ENCODE measurements at places on chromosomes 7 and 10.

GRCh38 chr10:14971867-14972448, 12.8 kb downstream of the MEIG1 start:
- no peak for DNase-seq

GRCh38 chr7:51789489-51789888, 472.9 kb upstream of the COBL start:
- no peak for DNase-seq

- no peak for DNase-seq
Observed at GRCh38 chr7:156606691-156607331, 33.8 kb upstream of the RNF32 start.

DNA sequence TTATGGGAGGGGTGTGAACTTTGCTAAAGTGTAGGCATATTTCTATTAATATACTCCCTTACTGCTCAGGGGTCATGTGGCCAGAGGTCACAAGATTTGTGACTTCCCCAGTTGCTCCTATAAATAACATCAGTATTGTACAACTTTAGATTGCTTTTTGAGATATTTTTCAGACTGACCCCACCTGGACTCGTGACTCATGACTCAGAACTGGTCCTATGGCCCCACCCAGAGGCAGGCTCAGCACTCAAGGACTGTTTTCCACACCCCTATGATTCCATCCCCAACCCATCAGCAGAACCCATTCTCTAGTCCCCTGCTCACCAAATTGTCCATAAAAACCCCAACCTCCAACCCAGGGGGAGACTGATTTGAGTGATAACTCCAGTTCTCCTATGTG, 2.7 kb upstream of the CUL2 start:
- no peak for DNase-seq

GRCh38 chr10:97072851-97073665, 112.7 kb downstream of the SLIT1 start:
- peak; percentile 80 for DNase-seq

DNA sequence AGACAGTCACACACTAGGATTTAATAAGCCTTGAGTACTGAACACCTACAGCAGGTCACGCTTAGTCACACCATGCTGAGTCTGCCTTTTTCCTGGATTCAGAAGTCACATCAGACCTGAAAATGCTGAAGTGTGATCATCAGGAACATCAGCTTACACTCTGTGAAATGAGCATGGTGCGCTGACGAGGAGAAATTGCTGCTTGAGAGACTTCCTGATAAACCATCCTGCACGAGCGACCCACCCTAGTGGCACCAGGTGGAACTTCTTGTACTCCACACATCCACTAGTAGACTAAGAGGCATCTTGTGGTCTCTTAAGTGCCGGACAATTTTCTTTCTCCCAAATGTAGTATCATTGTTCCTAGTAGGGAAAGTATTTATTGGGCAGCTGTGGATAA, 51.8 kb upstream of the MRLN start:
- DNase-seq, result no peak

DNA sequence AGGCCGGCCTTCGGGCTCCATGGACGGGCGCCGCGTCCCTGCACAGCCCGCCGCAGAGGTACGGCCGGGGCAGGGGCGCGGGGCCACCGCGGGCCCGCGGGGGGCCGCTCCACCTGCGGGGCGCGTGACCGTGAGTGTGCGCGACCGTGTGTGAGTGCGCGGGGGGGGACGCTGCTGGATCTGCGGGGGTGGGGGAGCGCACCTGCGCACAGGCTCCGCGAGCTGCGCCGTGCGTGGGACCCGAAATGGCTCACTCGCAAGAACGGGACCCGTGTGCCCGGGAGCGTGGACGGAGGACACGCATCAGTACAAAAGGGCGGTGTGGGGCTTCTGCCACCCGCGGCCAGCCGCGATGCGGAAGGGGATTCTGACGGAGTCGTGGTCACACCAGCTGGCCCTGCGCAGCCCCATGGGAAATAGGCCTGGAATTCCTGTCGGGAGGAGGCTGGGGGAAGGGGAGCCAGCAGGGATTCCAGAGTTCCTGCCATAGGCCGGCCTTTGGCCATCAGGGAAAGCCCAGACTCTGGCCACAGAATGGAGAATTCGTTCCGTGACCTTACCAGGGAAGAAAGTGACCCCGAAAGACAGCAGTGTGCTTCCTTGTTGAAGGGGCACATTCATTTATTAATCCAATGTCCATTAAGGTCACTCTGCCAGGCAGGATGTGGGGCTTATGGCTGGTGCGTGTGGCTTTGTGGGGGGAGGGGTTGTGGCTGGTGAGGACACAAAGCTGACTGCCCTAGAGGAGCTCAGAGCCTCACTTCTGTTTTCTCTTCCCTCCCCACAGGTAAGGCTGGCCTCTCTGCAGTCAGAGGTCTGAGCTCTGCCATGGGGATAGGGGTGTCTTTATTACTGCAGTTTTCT, 494 bp downstream of the REPIN1 start:
- no peak for DNase-seq

DNA sequence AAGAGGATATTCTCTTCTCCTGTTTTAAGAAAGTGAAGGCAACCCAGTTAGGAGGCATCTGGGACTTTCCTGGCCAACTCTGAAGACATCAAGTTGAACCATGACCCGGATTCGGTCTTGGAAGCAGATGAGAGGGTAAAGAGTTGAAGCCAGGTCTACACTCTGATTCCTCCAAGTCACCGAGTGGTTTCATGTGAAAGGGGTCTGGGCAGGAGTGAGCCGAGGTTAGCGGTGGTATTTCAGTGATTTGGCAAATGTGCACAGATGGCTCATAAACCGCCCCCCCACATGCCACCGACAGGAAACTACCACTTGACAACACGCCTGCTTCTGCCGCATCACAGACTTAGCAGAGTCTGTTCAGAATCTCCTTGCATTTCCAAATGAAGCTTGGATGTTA, 11.4 kb upstream of the REPIN1 start:
- DNase-seq, result peak; percentile 61

DNA sequence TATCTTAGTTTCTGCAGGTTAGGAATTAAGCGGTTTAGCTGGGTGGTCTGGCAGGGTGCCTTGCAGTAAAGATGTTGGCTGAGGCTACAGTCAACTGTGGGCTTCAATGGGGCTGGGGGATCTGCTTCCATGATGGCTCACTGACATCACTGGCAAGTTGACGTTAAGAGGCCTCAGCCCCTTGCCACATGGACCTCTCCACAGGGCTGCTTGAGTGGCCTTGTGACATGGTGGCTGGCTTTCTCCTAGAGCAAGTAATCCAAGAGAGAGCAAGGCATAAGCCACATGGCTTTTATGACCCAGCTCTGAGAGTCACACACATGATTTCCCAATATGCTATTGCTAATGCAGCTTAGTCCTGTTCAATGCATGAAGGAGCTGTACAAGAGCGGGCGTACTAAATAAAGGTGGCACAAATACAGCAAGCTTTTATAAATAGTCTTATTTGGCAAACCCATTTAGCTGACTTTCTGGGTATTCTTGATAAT, 109.1 kb downstream of the SEPTIN7 start:
- no peak for DNase-seq

- DNase-seq, result no peak
Observed at GRCh38 chr10:12638781-12639180, 289.4 kb downstream of the CAMK1D start.

- DNase-seq, result no peak
Observed at GRCh38 chr7:134763960-134764359, 15.5 kb upstream of the CALD1 start.

DNA sequence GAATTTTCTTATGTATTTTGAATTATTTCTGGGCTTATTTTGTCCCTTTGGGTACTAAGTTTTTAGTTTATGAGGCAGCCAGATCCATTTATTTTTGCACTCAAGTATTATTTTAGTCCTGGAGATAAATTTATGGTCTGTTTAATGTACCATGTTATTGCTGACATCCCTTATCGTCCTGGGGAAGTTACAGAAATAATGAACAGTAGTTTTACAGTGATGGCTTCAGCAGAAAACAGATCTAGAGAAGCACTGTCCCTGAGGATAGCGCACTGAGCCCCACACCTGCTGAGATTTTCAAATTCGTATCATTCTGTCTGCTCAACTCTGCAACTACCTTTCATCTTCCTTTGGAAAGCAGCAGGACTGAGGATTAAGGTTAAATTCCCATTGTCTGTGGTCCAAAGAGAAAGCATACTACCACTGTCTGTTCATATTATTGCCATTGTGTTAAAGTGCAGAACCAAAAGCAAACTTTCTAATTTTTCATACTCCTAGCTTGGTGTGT, 168.3 kb downstream of the SNX13 start:
- no peak for DNase-seq

- DNase-seq, result no peak
Observed at GRCh38 chr7:91330191-91330808, 66.1 kb downstream of the FZD1 start.
